Osteoblast (primary cell): ENCODE measurements at places on chromosomes 4 and X. TPM values are rescaled to one million over a fixed set of nuclear protein-coding genes. Genes with fewer than 3 reads are reported as not detected.
A peak's percentile ranks its signal among the peaks of the same experiment; 100 is the strongest.

DNA sequence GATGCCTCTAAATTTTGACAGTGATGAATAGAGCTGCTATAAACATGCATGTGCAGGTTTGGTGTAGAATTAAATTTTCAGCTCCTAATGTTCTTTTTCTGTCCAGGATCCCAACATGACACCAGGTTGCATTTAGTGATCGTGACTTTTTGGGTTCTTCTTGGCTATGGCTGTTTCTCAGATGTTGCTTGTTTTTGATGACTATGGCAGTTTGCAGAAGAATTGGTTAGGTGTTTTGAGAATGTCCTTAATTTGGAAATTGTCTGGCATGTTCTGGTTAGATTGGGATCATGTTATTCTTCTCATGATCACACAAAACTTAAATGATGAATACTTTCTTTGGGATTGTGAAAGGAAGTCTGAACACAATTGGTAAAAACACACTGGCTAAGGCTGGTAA, 3.7 kb upstream of the FGFBP1 start:
- DNase-seq, result no peak

BST1 gene
- total RNA-seq, result 30.6 and 31.8 TPM in 2 replicates

DNA sequence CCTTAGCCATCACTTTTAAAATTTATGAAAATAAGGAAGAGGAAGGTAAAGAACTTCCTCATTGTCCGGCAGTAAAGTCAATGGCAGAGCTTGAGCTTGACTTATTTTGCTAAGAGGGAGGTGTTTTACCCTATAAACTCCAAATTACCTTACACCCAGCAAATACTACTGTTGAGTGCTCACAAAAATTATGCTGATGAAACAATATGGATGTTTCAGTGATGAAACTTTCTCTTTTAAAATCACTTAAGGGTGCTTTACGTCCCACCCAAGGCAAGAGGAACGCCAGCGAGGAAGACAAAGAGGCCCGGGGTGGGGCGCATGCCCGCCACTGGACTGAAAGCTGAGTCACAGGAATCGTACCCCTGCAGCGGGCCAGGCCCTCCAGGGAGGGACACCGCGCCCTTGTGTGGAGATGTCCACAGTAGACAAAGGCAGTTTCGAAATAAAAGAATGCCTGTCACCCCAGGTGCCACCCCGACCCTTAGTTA, 560 bp upstream of the TMSB4X start:
- DNase-seq, result peak; percentile 91

HSFX2 gene
- total RNA-seq, result 0.36 TPM in 1 of 2 replicates, not detected in the other

COL25A1 gene
- 1.2 and 1.4 TPM in 2 replicates for total RNA-seq

GRCh38 chr4:122827258-122827878, 737 bp downstream of the FGF2 start:
- peak; percentile 91 for DNase-seq
